ENCODE measurements at places on chromosomes 7 and 10. TPM values are rescaled to one million over a fixed set of nuclear protein-coding genes. Genes with fewer than 3 reads are reported as not detected.
A peak's percentile ranks its signal among the peaks of the same experiment; 100 is the strongest.

DNA sequence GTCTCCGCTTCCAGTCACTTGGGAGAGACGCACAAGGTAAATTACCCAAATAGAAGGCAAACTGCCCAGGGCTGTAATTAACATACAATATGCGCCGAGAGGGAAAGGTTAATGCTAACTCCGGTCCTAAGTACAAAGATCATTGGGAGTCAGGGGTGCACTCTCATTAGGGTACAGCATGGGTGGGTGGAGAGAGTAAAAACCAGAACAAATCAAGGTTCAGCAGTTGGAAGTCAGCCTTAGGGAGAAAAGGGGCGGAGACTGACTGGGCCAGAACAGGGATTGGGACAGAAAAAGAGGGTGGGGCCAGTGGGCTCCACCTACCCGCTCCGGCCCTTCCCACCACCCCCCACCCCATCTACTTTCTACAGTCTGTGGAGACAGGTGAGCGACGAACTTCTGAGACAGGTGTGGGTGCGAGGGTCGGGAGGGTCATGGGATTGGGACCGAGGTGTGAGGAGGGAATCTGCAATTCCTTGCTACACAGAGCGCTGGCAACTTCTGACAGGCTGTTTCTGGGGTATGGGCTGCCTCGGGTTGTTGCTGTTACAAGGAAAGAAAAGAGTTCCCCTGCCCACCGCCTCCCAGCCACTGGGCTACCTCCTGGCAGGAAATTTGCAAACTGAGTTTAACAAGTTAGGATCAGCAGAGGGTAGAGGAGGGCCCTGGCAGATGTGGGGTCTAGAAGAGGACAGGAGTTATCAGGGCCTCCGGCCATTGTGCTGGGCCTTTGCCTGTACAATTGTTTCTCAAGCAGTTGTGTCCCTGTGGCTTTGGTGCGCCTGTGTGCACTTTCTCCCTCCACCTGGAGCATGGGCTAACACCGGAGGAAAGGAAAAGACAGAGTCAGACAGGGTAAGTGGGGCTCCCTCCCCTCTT is at the start of gene TMEM139:
TMEM139 (plus strand) TSS at position 368 of the 879 bp plus-strand sequence. CDS start 1,000 bp downstream, outside the sequence.
- ATAC-seq: no peak

- no peak for ATAC-seq
Measured at GRCh38 chr10:78650122-78650521, 418.6 kb upstream of the ZMIZ1 start.

DNA sequence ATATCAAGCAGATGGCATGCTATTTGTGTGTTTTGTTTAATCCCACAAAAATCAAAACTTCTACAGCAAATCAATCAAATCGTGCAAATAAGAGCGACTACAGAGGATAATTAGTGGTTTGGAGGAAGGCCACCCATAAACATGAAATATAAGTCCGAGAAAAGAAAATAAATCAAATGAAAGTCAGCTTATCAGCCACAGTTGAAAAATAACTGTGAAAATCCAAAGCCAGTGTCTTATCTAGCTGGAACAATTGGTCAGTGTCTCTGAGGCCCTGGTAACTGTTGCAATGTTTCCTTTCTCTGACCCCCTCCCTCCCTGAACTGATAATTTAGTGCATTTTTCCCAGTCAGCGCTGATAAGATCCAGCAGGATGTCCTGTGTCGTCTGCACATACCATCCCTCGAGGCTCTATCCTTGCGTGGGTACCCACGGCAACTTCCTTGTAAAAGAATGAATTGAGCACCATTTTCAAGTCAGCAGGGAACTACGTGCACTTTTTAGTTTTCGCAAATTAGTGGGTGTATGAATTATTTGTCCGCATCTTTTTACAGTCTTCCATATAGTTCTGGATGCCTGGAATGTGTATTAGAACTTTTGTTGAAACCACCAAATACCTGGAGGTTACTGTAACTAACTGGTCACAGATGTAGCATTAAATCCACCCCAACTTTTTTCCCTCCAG is 10.8 kb upstream of the JCAD start:
- peak; percentile 54 for ATAC-seq

DNA sequence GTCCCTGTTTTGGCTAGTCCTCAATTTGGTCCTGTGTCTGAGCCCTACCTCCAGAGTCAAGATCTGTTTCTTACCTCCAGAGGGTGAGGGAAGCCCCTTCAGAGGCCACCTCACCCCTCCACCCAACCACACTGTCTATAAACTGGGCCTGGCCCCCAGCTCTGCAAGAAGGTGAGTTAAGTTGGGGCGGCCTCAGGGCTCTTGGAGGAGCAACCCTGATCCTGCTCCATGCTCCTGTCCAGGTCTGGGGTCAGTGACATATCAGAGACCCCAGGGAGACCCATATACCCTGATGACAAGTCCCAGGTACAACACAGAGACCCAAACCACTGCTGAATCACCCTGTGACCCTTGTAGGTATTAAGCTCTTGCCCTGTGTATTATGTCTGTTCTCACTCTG is 69.5 kb downstream of the MYL10 start:
- no peak for ATAC-seq

- peak; percentile 97 for ATAC-seq
Measured at GRCh38 chr10:127853868-127854768, 38.6 kb downstream of the CLRN3 start.

- no peak for ATAC-seq
Measured at GRCh38 chr10:53719658-53720057, 947.1 kb upstream of the MBL2 start.

GRCh38 chr10:5043716-5044115 is 40.1 kb upstream of the AKR1C2 start:
- ATAC-seq: no peak

- no peak for ATAC-seq
Measured at GRCh38 chr10:1050145-1050544, 1.2 kb upstream of the IDI1 start.

GRCh38 chr10:26212511-26212910 is 4.1 kb upstream of the GAD2 start:
- no peak for ATAC-seq

- no peak for ATAC-seq
Measured at GRCh38 chr7:155303039-155303593, 5.4 kb downstream of the INSIG1 start.

DNA sequence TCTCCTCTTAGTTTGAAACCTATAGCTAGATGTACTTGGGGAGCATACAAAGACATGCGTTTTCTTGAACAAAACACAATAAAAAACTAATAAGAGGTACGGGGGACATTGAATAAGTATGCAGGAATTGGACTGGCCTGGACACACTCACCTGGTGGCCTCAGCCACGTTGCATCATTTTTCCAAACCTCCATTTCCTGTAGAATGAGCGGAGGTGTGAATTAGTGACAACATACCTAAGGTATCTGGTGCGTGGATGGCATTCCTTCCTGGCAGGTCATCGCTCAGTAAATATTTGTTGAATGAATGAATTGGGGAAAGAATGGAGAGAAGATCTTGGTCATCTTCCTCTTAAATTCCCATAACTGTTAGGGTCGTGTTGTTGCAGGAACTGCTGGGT is 103.2 kb upstream of the CTBP2 start:
- ATAC-seq: no peak

GRCh38 chr10:33706746-33707145 is 372.3 kb upstream of the NRP1 start:
- ATAC-seq: no peak

- ATAC-seq: peak; percentile 70
Measured at GRCh38 chr7:6530626-6531491, 20.4 kb downstream of the GRID2IP start.

DNA sequence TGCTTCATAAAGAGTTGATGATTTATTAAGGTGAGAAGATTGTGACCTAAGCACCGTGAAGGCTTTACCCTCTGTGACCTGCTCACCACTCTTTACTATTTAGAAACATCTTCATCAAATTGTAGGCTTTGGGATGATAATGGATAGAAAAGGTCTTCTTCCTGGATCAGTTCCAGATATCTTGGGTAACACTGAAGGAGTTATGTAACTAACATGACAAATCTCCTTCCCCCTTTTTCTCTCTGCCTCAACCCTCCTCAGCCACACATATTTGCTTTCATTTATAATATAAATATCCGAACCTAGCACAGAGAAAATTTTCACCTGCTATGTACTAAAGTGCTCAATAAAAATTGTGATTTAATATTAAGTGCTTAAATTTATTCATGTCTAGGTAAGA is 151.5 kb downstream of the FRMD4A start:
- no peak for ATAC-seq

GRCh38 chr7:83799333-83799732 is 150.4 kb upstream of the SEMA3E start:
- no peak for ATAC-seq

GRCh38 chr10:32650246-32650655 is 204.3 kb downstream of the CCDC7 start:
- peak; percentile 31 for ATAC-seq

- no peak for ATAC-seq
Measured at GRCh38 chr10:58963101-58963534, 213.3 kb upstream of the PHYHIPL start.

GRCh38 chr7:69656077-69656476 is 57.8 kb downstream of the AUTS2 start:
- ATAC-seq: no peak

- no peak for ATAC-seq
Measured at GRCh38 chr7:37284285-37284684, 164.4 kb downstream of the ELMO1 start.

Gene PPA1
- total RNA-seq: 168 TPM

Gene KCNH2
- total RNA-seq: 30.8 TPM

Gene KIF5B
- total RNA-seq: 139 TPM

Gene CLRN3
- not detected for total RNA-seq

Gene PAX4
- not detected for total RNA-seq

Gene CD36
- 0.22 TPM for total RNA-seq

Gene SLC13A4
- 4.2 TPM for total RNA-seq

Gene PIK3CG
- total RNA-seq: 0.75 TPM

Gene ENTPD1
- 4.2 TPM for total RNA-seq
